Left lobe of liver (tissue), 2 donors: ENCODE measurements at places on chromosomes 4 and X. TPM values are rescaled to one million over a fixed set of nuclear protein-coding genes. Genes with fewer than 3 reads are reported as not detected.
A peak's percentile ranks its signal among the peaks of the same experiment; 100 is the strongest.

- DNase-seq, result no peak
Observed at GRCh38 chr4:94348666-94349065, 6.0 kb upstream of the HPGDS start.

The MTNR1A gene
- not detected for total RNA-seq

The ASMT gene
- not detected for total RNA-seq

The REELD1 gene
- 0.50 TPM for total RNA-seq

DNA sequence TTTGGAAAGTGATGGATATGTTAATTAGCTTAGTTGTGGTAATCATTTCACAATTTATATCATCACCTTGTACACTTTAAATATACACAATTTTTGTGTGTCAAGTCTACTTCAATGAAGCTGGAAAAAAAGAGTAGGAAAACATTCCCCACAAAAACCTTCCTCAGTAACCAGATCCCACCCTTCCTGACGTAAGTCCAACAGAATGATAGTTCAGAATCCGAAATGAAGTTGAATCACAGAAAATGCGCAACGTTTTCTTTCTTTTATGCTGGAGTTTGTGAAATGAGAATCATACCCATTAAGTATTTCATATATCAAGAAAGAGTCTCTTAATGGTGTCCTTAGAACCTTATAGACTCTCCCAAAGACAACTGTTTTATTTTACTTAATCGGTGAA lies 292.9 kb downstream of the USP46 start:
- DNase-seq, result no peak

GRCh38 chr4:30868111-30868895 lies 148.1 kb downstream of the PCDH7 start:
- DNase-seq, result no peak

GRCh38 chr4:76856243-76857073 lies 41.5 kb downstream of the SOWAHB start:
- peak; percentile 77 for DNase-seq

The GAB1 gene
- 11.1 TPM for total RNA-seq

The ELOVL6 gene
- total RNA-seq, result 35.0 TPM

- DNase-seq, result no peak
Observed at GRCh38 chrX:12301288-12301687, 163.0 kb downstream of the FRMPD4 start.

DNA sequence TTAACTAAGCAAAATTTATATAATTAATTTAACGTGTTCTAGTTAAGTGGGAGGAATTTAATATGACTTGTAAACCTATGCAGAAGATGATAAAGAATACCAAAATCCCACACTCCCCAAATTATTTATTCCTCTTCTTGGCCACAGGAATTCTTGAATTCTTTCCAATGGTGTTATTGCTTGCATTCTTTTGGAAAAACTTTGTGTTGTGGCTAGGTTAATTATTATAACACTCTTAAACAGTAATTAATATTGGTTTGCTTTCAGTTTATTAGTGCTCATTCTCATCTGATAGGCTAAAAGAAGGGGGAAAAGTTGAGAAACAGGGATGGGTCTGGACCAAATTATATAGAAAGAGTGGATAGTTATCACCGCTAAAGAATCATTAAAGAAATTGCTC lies 141.5 kb upstream of the PABPC4L start:
- no peak for DNase-seq

- no peak for DNase-seq
Observed at GRCh38 chr4:181529537-181529936, 713.7 kb upstream of the TENM3 start.

The PDZD4 gene
- total RNA-seq, result 0.91 TPM

- DNase-seq, result no peak
Observed at GRCh38 chr4:4408576-4409335, 21.9 kb downstream of the NSG1 start.

DNA sequence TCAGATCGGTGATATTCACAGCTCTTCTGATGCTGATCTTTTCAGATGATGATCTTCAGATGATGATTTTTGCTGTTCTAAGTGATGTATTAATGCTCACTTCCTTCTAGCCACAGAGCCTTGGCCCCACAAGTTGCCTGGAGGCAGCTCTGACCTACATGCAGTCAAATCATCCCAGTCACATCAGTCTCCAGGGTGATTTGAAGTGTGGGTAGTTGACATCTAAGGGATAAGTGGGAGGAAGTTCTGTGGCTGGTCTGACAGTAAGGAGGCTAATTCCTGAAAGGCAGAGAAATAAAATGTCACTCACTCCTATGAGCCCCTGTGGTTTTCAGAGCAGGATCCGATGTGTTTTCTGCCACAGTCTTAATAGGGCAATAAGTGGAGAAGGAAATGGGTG lies 79.8 kb upstream of the RPL34 start:
- no peak for DNase-seq

The LPAR4 gene
- total RNA-seq, result not detected

DNA sequence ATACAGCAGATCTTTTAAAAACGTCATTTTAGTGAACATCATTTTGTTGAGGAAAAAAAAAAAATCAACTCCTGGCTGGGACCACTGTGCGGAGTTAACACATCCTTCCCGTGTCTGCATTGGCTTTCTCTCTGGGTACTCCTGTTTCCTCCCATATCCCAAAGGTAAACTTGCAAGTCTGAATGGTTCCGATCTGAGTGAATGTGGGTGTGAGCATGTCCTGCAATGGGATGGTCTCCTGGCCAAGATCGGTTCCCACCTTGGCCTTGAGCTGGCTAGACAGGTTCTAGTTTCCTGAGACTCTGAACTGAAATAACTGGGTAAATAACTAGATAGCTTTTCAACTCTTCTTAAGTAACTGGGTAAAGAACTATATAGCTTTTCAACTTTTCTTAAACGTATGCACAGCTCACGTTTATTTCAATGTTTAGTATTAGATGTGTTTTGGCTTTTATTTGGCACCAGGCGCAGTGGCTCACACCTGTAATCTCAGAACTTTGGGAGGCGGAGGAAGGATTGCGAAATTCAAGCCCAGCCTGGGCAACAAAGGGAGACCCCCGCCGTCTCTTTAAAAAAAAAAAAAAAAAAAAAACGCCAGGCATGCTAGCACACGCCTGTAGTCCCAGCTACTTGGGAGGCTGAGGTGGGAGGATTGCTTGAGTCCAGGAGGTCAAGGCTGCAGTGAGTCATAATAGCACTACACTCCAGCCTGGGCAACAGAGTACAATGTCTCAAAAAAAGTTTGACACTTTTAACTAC lies 14.0 kb downstream of the RBMX start:
- DNase-seq, result no peak

- no peak for DNase-seq
Observed at GRCh38 chr4:156558373-156559025, 413.1 kb downstream of the PDGFC start.

GRCh38 chrX:148865277-148866210 lies 365.1 kb downstream of the AFF2 start:
- DNase-seq, result no peak

GRCh38 chrX:13051529-13052172 lies 7.2 kb upstream of the FAM9C start:
- no peak for DNase-seq

- DNase-seq, result no peak
Observed at GRCh38 chr4:126888968-126889367, 743.8 kb upstream of the INTU start.

DNA sequence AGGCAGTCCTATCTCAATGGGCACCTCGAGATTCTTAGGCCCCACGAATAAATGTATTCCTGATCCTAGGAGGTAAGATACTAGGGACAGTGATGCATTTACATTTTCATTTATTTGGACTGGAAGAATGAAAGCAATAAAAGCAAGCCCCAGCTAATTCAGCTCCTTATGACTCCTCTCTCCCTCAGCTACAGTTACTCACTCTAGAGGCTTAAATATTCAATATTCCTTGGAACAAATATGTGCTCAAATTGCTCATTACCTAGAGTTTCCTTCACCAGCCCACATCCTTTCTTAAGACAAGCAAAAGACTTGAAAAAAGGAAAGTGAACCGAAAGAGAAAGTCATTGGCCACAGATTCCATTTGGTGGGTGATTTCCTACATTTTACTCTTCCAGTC lies 13.9 kb downstream of the PAGE2 start:
- DNase-seq, result no peak

GRCh38 chr4:19842471-19842870 lies 409.2 kb upstream of the SLIT2 start:
- no peak for DNase-seq

DNA sequence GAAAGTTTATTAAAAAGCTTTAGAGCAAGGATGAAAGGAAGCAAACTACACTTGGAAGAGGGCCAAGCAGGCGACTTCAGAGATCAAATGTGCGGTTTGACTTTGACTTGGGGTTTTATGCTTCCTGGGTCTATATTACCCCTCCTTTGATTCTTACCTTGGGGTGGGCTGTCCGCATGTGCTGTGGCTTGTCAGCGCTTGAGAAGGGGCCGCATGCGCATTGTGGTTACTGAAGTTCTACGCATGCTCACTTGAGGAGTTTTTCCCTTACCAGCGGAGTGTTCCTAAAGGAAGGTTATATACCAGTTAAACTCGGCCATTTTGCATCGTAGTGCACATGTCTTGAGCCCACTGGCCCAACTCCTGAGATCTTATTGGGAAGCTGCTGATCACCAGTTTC lies 9.9 kb downstream of the ZNF157 start:
- DNase-seq, result peak; percentile 38

GRCh38 chrX:16778545-16778944 lies 7.7 kb upstream of the TXLNG start:
- no peak for DNase-seq

DNA sequence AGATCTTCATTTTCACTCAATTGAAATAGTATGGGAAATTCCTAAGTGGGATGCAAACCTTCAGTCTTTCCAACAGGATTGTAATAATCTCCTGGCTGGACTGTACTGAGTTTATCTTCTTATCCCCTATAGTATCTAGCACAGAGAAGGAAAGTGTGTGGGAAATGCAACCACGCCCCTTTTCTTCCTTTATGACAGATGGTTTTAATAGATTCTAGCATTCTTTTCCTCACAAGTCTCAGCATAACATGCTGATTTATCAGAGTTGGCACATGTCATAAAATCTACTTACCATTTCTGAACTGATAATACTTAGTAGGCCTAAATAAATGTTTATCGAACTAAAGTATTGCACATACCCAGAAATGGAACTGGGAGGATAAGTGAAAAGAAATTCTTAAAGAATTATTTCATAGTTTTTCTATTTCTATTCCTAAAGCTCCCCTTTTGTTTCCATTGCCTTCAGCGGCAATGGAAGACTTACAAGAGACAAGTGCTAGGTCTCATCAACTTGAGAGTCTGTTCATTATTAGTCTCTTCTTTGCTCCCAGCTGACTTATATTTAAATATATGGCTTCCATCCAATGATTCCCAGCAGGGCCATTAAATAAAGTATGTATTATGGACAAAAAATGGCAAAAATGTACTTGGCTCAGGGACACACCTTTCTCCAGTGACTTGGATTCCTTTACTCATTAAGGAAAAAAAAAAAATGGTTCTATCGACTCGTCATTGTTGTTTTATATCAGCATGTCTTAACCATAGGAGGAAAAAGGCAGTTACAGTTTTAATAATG lies 484.5 kb downstream of the IL1RAPL1 start:
- no peak for DNase-seq

DNA sequence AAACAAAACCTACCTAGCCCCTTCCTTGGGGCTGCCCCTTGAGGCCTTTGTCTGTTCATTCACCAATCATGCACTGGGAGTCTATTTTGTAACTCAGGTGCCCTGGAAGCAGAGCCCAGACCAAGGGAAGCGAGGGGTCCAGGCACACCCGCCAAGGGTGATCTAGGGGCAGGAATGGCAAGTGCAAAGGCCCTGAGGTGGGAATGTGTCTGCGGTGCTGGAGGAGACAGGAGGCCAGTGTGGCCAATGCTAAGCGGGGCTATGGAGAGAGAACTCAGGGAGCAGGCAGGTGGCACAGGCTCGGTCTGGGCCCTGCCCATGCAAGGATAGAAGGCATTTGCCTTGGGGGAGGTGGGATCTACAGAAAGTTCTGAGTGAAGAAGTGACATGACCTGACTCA lies 3.5 kb upstream of the SH3BP2 start:
- peak; percentile 43 for DNase-seq

- no peak for DNase-seq
Observed at GRCh38 chr4:154560824-154561231, 2.0 kb upstream of the FGB start.

- DNase-seq, result no peak
Observed at GRCh38 chr4:10466161-10466560, 8.9 kb upstream of the ZNF518B start.

The UNC5C gene
- total RNA-seq, result 0.86 TPM

The SULT1E1 gene
- total RNA-seq, result 11.1 TPM

DNA sequence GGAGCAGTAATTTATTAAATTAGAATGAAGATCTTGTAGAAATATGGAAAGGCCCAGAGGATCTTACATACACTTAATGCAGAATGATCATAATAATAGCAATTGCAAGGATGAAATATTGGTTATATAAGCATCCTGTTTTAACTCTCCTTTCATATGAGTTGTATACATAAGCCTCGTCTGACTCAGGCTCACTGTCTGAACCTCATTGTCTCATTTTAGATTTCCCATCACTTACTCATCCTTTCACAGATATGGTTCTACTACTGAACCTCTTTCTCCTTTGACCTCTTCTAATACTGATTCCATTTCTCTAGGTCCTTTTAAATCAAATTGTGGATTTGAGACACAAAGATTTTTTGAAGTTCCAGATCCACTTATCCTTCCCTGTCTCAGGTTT lies 277.3 kb upstream of the TRPC5 start:
- DNase-seq, result no peak

DNA sequence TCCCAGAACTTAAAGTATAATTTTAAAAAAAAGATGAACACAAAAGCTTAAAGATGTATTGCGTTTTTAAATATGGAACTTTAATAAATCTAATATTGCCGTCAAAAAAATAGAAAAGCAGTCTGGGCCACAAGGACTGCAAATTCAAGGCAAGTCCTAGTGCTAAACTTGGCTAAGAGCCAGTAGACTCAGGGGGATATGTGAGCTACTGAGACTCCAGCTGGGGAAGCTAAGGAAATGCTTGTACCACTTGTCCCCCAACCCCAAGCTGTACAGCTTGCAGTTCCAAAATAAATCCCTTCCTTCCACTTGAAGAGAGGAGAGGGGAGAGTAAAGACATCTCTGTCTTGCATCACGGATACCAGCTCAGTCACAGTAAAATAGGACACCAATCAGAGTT lies 290.8 kb upstream of the FGF13 start:
- no peak for DNase-seq

The EXOC1L gene
- not detected for total RNA-seq

DNA sequence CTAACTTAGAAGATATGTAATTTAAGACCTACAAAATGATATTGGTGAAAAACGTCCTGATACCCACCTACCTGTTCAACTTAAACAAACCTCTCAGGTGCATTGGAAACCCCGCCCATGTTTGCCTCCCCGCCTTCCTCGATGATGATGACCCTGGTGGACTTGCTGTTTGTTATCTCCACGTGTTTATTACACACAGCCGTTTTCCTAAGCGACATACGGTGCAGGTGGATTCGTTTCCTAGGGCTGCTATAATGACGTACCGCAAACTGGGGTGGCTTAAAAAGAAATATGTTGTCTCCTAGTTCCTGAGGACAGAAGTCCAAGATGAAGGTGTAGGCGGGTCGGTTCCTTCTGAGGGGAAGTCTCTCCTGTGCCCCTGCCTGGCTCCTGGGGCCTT lies 110.7 kb downstream of the GPR143 start:
- no peak for DNase-seq
